ENCODE measurements at places on chromosomes 16 and 17.

GRCh38 chr17:2008332-2009126 lies 16.6 kb downstream of the RTN4RL1 start:
- DNase-seq: no peak

- no peak for DNase-seq
Measured at GRCh38 chr17:77320485-77321256, 179.9 kb downstream of the SEC14L1 start.

- no peak for DNase-seq
Measured at GRCh38 chr17:74267579-74267978, 6.5 kb upstream of the DNAI2 start.

DNA sequence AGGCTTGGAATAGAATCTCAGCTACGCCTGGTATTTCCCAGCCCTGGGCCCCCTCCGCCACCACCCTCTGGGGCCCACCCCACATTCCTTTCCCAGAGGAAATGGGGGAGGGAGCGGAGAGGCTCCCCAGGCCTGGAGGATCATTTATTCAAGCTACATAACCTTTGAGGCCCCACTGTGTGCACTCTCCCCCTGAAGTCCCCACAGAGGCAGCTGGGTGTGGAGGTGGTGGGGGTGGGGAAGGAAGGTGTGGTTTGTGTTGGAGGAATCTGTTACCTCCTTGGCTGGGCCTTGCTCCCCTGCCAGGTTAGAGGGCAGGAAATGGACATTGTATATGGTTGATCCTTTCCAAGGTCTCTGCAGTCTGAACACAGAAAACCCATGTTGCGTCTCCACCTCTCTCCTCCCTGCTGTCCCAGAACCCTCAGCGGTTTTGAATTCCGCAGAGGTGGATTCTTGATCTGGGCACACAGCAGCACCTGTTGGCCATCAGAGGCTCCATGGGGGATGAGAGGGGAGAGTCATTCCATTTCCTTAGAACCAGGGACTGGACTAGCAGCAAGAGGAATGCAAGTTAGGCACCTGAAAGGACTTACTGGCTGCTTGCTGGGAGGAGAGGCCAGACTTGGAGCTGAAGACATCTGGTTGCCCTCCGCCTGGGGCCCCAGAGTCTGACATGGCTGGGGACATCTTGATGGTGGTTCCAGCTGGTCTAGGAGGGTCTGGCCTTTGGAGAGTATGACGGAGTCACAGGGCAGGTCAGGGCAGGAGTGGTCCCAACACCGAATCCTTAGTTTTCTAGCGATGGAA lies 23.0 kb downstream of the ARHGAP23 start:
- no peak for DNase-seq

- DNase-seq: no peak
Measured at GRCh38 chr17:40514013-40514875, 12.8 kb upstream of the TNS4 start.

DNA sequence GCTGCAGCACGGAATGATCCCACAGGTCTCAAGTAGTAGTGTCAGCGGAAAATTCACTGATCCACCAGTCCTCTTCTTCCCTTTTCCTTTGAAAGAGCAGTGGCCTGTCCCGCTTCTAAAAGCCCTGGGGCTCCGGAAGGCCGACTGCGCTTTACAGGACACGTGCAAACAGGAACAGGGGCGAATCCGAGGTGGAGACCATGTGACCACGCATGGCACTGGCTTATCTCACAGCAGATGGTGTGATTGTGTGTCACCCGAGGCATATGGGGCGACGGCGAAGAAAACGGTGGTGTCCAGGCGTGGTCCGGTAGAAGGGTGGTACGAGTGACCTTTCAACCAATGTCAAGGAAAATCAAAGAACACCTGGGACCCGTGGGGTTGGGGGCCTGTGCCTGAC lies 12.0 kb upstream of the KCNJ18 start:
- DNase-seq: no peak

- DNase-seq: no peak
Measured at GRCh38 chr16:52611817-52612673, 65.1 kb upstream of the TOX3 start.

DNA sequence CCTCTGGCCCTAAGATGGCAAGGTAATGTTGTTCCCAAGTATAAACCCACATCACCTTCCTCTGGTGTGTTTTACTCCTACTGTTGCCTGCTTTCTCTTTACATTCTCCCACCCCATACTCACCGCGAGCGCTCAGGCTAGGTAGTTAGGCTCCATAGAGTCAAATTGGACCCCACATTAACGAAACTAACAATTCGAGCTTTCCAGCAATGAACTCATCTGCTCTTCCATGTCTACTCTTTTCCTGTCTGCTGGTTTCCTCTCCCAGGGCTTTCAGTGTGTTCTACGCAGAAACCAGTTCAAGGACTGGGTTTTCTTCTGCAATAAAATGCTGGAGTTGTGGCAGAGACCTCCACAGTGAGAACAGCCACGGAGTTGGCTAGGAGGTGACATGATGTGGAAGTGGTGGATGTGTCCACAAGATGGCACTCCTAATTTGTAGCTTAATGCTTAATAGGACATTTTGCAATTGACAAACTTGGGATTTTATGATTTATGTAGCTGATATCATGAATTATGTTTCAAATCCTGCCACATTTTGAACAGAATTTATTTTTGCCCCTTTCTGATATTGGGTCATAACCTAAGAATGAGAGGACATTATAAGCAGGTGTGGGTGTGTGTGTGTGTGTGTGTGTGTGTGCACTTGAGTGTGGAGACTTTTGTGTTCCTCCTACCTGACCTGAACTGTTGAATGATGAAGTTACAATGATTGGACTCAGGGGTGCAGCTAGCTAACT lies 2.2 kb upstream of the UQCRC2 start:
- peak; percentile 45 for DNase-seq

DNA sequence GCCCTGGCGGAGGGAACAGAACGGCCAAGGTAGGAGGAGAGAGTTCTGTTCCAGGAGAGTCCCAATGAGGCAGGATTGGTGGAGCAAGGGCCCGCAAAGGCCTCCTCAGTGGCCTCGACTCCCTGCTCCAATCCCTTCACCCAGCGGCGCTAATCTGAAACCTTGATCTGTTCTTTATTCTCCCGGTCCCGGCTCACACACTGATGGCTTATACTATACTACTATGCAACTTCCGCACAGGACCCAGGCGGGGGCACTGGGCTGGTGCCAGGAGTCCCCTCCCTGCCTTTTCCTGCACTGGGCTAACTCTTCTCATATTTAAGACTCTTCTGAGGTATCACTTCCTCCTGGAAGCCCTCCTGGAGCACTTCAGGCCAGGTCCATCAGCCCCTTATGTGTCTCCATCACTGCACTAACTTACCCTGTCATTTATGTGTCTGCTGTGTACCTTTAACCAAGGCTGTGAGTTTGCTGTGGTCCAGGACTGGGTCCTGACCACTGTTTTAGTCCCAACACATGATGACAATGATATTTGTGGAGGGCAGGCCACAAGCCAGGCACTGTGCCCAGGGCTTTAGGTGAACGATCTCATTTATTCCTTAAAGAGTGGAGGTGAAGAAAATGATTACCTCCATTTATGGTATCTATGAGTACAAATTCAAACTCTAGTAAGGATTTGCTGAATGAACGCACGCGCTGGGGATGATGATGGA lies 6.8 kb downstream of the CCDC102A start:
- DNase-seq: no peak

DNA sequence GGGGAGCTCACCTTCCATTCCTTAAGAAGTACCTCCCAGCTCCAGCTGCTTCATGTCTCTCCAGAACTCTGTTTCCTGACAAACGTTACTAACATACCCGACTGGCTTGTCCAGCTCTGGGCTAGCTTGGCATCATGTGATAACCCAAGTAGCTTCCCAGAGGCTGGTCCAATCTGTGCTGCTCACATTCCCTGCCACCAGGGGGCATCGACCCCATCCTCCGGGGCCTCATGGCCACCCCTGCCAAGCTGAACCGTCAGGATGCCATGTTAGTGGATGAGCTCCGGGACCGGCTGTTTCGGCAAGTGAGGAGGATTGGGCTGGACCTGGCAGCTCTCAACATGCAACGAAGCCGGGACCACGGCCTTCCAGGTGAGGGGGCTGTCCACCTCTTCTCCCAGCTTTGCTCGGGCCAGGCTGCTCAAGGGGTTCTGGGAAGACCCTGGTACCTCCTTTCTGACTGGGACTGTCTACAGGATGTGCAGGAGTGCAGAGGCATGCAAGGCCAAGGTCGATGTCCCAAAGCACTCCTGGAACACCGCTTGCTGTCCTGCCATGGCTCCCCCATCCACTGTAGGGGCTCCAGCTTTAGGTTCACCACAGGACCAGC lies 7.6 kb downstream of the EPX start:
- peak; percentile 57 for DNase-seq

DNA sequence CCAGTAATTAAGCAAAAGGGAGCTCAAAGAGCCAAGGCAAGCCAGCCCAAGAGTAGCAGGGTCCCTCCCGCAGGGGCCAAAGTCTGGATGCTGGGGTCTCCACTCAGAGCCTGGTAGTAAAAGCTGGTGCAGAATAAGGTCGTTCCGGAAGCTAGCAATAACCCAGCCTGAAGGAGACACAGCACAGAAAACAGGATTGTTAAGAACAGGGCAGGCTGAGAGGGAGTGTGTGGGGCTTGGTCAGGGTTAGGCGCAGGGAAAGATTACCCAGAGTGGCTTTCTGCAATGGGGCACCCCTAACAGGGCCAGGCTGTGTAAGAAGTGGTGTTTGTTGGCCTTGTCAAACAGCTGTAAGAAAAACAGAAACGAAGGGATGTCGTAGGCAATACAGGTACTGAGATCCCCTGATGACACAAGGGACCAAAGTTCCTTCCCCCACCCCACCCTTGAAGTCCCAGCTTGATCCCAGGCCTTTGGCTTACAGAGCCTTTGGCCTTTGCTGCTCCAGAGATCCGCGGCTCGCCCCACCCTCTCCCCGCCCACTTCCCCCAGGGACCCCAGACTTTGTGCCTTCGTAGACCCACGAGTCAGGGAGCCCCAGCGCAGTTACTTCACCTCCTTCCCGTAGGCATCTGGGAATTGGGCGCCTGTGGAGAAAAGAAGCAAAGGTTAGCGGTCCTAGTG lies 712 bp downstream of the TMEM256 start:
- peak; percentile 31 for DNase-seq

DNA sequence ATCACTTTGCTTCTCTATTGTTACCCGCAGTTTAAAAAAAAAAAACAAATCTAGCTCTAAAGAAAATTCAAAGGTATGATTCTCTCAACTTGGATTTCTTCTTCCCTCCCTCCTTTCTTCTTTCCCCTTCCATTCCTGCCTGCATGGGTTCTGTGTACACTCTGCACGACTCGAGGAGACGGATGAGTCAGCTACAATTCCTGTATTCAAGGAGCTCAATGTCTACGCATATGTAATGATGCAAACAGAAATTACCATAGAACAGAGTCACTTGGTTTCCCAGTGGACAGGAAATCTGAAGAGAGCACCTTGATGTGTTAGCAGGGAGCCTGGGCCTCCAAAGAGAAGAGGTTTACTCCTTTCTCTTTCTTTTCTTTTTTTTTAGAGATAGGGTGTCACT lies 92.3 kb downstream of the VPS53 start:
- DNase-seq: no peak

GRCh38 chr17:81322271-81323082 lies 27.4 kb upstream of the SLC38A10 start:
- DNase-seq: peak; percentile 51

DNA sequence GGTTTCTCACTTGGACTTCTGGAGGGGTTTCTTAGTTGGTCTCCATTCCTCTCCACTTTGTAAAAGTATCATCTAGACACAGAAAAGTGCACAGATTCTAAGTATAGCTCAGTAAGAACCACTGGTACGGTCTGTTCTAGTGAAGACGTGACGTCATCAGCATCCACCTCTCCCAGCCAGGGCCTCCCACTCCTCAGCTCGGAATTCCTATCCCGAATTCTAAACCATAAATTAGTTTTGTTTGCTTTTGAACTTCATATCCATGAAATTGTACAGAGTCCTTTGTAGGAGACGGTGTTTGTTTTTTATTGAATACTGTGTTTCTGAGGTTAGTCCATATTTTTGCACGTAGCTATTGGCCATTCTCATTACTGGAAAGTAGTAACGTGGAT lies 25.5 kb downstream of the FOXK2 start:
- DNase-seq: no peak

GRCh38 chr17:37389160-37389559 lies 13.4 kb downstream of the C17orf78 start:
- no peak for DNase-seq

GRCh38 chr17:57999496-58000017 lies 7.5 kb downstream of the SRSF1 start:
- peak; percentile 87 for DNase-seq

GRCh38 chr17:37571674-37572073 lies 37.5 kb downstream of the SYNRG start:
- DNase-seq: no peak

GRCh38 chr16:27427538-27427937 lies 25.6 kb downstream of the IL21R start:
- DNase-seq: no peak

DNA sequence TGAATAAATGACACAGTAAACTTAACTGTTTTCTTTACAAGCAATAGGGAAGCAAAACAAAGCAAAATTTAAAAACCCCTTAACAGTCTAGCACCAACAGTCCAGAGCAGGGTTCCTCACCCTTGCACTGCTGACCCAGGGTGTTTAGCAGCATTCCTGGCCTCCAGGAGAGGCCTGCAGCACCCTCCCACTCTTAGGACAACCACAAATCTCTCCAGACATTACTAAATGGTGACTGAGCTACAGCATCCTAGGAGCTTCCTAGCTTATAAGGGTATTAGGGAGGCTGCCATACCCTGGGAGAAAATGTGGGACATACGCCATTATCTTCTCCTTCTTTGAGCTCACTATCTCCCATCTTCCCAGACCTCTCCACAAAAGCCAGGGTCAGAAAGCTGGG lies 15.9 kb downstream of the POLG2 start:
- DNase-seq: no peak

DNA sequence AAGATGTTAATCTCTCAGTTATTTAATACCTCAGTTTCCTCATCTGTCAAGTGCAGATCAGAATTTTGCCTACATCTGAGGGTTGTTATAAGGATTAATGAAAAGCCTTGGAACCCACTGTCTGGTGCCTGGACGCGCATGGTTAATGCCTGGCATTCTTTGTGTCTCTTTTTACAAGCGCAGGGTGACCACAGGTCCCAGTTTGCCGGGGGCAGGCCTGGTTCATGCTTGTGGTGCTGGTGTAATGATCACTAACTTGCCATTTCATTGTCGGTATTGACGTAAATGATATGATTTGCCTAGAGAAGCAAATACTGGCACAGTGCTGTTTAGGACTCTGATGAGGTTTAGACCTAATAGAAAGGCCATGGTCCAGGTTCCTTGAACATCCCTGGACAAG lies 23.1 kb downstream of the MRC2 start:
- no peak for DNase-seq

Data from CD4-positive, alpha-beta T cell treated with Interleukin-17A for 1 hour (primary cell).